ENCODE measurements at places on chromosomes 4 and X.

DNA sequence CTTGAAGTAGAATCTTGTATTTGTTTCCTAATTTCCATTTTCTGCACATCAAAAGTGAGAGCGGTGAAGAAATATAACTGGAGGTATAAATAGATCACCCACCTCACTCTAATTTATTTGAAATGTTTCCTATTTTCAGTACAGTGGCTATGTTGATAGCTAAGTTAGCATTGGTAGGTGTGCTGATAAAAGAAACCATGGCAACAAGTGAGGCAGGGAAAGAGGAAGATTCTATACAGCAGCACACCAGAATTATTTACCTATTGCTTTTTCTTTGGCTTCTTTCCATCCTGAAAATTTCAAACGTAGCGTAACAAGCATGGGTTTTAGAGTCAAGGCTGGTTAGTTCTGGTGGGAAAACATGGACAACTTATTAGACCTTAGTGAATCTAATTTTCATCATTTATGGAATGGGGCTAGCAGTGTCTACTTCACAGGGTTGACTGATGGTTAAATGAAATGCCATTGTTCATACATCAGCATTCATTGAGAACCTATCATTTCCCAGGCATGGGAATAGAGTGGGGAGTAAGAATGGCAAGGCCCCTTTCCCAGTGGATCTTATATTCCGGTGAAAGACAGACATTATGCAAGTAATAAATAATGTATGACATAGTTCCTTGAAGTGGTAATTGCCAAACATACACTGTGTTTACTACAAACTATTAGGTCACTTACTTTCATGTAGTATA, 30.6 kb upstream of the CTSO start:
- DNase-seq, result no peak

DNA sequence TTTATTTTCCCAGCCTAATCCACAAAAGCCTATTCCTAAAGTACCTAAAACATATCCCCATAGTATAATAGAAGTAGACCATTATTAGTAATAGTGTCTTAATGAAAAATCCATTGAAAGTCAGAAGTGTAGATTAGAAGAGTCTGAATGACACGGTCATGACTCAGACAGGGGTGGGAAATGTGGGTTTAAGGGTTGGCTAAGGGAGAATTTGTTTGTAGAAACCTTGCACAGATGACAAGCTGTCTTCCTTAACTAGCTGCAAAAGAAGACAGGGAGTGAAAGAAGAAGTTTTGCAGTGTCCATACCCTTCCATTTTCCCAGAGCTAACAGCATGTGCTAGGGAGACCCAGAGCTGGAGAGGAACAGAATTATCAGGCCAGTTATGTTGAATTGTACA, 242.7 kb upstream of the ETNPPL start:
- no peak for DNase-seq

- no peak for DNase-seq
Measured at GRCh38 chrX:7261672-7262332, 113.8 kb upstream of the PUDP start.

DNA sequence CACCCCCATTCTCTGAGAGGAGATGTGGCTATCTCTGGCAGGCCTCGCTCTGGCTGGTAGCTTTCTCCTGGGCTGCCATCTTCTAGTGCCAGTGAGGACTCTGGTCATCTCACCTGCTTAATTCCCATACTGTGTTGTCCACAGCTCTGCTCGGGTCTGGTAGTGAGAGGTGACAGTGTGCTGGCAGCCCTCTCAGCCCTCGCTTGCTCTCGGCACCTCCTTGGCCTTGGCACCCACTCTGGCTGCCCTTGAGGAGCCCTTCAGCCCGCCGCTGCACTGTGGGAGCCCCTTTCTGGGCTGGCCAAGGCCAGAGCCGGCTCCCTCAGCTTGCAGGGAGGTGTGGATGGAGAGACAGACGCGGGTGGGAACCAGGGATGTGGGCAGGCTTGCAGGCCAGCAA, 52.7 kb downstream of the CPLX1 start:
- no peak for DNase-seq

GRCh38 chr4:138003248-138003647, 238.9 kb downstream of the SLC7A11 start:
- no peak for DNase-seq

- no peak for DNase-seq
Measured at GRCh38 chr4:186272699-186273391, 6.9 kb downstream of the F11 start.

GRCh38 chrX:1601051-1601767, 9.8 kb downstream of the AKAP17A start:
- no peak for DNase-seq

DNA sequence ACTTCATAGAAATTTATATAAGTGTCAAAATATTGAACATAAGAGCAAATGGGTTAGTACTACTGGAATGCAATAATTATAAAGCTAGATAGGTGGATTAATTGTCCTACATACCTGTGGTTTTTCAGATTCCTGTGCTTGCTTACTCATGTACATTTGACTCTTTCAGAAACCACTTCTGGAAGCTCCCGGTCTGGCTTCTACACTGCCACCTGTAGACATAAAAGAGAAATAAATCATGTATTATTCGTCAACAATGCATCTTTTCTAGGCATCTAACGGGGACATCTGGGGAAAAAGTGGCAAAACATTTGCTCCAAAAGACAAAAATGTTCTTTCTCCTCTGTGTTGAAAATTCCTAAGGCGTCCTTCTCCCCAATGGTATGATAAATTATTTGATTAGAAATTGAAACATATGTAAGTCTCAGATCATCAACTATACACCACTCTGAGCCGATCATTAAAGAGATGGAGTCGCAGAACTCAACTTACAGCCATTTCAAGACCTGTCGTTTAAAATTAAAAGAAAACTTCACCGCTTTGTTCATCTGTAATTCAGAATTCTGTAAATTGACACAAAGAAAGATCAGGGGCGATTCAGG, 648.7 kb upstream of the DIPK2B start:
- no peak for DNase-seq

- DNase-seq, result no peak
Measured at GRCh38 chrX:153726286-153727122, 1.8 kb downstream of the ABCD1 start.

GRCh38 chr4:184019667-184020623, 114.8 kb downstream of the STOX2 start:
- DNase-seq, result no peak

DNA sequence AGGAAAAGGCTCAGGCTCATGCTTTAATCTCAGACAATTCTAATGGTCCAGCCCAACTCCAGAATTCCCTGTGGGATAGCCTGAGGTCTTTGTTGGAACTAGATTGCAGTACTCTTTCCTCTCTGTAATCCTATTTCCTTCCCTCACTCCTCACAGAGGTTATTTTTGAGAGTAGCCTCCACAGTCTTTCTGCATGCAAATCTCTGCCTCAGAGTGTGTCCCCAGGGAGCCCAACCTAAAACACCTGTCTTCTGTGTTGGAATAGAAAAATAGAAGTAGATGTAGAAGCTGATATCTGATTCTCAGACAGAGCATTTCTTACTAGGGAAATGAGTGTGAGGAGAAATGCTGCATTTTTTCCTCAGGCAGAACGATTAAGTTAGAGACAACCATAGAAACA, 915.5 kb upstream of the EPHA5 start:
- DNase-seq, result no peak

DNA sequence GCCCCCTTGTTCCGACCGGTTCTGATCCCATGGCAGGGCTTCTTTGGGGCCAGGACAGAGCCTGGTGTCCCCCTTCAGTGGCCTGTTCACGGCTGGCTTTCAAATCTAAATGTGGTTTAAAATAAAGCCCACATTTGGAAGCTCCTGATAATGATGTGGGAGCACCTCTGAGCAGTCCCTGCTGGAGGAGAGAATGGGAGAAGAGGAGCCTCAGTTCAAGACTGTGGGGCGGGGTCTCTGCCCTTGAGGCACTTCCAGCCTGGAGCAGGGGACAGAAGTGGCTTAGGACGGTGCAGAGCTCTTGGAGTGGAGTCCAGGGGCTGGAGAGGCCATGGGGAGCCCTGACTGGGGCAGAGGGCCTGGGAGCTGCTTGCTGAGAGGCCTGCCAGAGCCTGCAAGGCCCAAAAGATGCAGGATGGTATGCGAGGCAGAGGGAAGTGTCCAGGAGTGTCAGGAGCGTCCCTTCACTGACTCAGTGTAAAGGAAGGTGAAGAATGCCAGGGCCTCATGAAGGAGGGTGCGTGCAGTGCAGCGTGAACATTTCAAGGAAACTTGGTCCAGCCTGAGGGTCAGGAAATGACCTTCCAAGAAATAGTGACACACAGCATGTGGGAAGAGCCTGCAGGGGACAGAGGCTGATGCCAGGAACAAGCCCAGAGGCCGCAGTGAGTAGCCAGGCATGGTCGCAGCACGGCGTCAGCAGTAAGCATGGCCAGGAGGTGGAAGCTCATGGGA, 21.1 kb upstream of the TADA2B start:
- no peak for DNase-seq

GRCh38 chr4:112234952-112235609, 3.5 kb downstream of the AP1AR start:
- no peak for DNase-seq

DNA sequence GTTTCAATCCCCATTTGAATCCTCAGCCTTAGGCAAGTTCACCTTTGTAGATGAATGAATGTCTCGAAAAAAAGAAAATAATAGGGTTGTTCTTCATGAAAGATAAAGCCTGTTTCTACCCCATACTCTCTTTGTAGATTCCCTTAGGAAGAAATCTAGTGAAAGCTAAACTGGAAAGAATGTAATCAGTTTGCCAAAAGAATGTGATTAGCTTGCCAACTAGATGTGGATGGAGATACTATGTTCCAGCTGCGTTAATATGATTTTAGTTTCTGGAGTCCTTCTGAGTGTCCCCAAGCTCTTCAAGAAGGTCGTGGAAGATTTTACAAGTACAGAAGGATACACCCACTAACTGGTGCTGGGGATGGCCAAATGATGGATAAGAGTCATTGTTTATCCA, 162.3 kb upstream of the EDNRA start:
- no peak for DNase-seq

DNA sequence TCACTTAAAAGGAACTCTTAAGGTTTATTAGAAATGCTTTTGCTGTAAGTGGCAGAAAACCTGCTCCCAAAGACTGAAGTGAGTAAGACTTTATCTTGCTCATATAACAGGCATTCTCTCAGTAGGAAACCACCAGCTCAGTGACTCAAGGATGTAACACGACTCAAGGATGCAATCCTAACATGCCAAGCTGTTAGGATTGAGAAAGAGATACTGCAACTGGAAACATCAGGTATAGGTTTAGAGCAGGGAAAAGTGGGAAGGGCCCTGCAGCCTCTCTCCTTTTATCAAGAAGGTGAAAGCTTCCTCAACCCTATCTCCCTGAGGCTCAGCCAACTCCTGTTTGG, 11.9 kb upstream of the SLC9A7 start:
- no peak for DNase-seq

GRCh38 chr4:48831532-48832030, 693 bp downstream of the OCIAD1 start:
- DNase-seq, result no peak

GRCh38 chrX:78092296-78092695, 11.8 kb upstream of the PGK1 start:
- no peak for DNase-seq

DNA sequence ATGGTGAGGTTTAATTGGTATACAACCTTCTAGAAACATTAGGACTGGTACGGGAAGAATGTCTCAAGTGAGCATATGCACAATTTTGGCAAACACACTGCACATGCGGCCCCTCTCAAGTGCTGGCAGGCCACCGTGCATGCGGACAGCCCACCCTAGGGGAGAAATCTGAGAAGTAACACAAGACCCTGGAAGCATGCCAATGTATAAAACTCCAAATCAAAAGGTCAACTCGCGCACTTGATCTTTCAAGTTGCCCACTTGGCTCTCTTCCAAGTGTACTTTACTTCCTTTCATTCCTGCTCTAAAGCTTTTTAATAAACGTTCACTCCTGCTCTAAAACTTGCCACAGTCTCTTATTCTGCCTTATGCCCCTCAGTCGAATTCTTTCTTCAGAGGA, 488.3 kb downstream of the CFAP47 start:
- DNase-seq, result no peak

DNA sequence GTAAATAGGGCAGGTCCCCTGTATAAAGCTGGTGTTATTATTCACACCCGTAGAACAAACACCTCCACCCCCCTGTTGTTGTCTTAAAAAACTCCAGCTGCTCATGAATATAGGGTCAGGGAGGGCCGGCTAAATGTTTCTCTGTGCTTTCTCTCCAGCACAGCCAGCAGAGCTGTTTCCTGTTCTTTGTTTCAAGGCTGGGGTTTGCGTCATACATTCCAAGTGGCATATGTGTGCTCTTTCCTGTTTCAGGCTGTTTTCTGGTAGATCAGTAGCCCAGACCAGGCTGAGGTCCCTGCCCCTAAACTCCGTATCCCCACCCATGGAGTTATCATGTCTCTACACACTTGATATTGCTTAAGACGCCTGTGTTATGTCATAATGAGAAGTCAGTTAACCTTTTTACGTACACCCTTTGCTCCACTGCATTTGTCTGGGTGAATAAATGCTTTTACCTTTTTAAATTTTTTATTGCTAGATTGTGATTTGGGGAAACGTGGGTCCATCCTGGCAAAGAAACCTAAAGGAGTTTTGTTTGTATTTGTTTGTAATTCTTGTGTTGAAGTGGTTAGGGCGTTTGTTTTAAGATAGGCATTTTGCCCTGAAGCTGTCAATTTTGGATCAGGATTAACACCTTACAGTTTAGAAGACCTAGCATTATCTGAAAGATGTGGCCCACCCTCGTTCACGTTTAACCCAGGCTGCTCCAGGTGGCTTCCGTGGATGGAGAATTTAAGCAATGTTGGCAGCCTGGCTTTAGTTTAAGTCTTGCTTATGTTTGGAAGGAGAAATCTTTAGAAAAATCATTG, 3.3 kb downstream of the KLF3 start:
- no peak for DNase-seq

DNA sequence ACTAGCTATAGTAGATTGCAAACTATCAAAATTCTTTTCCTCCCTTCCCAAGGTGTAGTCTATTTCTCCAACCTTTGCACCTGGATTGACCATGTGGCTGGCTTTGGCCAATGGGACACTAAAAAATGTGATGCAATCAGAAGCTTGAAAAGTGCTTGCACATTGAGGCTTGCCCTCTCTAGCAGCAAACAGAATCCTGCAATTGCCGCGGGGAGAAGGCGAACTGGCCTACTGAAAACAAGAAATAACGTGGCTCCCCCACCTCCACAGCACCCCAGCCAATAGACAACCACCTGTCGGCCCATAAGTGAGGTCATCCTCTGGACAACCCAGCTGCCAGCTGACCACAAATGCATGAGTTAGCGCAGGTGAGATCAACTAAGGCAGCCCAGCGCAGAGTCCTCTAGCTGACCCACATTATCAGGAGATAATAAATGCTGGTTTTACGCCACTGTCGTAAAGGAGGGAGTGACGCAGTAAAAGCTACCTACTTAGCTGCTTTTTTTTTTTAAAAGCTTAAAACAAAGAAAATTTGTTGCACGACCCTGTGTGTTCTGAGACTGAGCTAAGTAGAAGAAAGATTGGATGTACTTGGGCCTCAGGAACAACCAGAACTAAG, 95.2 kb downstream of the GK start:
- no peak for DNase-seq

Data from stimulated activated CD4-positive, alpha-beta T cell treated with anti-CD3 and anti-CD28 coated beads, Interleukin-1b, Interleukin-23, amount 100 ng/mL, for 24 hours (primary cell).